Fibroblast of skin of right quadriceps (primary cell): ENCODE measurements at places on chromosomes 1 and 21.

DNA sequence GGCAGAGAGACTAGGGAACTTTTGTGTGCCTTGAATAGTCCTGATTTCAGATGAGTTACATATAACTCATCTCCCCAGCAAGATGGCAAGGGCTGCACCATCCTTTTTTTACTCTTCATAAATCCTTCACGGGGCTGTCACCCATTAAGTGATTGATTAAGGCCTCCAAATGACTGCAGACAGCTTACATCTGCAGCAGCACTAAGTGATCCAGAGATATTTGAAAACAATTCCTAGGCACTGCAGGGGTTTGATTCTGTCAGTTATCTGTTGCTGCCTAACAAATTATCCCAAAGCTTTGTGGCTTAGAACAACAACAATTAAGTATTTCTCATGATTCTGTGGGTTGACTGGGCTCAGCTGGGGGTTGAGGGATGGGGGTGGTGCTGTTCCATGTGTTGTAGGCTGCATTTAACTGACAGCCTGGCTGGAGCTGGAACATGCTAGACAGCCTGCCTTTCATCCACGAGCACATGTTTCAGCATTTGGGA lies 19.3 kb downstream of the TEX38 start:
- DNase-seq, result peak; percentile 57

GRCh38 chr1:226512076-226512728 lies 36.4 kb upstream of the STUM start:
- DNase-seq, result no peak

- no peak for DNase-seq
These were observed 202.4 kb upstream of the UBE2U start for GRCh38 chr1:64001038-64001437.

DNA sequence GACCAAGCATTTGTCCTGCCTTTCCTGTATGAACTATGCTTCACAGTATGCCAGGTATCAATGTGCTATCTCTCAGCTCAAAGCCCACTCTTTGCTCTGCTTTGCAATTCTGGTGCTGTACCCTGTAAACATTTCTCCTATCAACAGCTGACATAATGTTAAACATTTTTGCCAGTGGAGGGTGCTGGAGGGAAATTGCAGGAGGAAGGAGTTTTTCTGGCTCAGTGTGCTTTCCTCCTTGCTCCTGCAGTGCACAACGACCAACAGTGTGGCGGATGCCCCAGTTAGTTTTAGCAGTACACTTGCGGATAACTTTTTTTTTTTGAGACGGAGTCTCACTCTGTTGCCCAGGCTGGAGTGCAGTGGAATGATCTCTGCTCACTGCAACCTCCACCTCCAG lies 67.1 kb upstream of the PTGFRN start:
- no peak for DNase-seq

GRCh38 chr1:235873571-235873970 lies 6.9 kb upstream of the LYST start:
- DNase-seq, result no peak

GRCh38 chr1:196059210-196059609 lies 549.0 kb downstream of the KCNT2 start:
- no peak for DNase-seq

DNA sequence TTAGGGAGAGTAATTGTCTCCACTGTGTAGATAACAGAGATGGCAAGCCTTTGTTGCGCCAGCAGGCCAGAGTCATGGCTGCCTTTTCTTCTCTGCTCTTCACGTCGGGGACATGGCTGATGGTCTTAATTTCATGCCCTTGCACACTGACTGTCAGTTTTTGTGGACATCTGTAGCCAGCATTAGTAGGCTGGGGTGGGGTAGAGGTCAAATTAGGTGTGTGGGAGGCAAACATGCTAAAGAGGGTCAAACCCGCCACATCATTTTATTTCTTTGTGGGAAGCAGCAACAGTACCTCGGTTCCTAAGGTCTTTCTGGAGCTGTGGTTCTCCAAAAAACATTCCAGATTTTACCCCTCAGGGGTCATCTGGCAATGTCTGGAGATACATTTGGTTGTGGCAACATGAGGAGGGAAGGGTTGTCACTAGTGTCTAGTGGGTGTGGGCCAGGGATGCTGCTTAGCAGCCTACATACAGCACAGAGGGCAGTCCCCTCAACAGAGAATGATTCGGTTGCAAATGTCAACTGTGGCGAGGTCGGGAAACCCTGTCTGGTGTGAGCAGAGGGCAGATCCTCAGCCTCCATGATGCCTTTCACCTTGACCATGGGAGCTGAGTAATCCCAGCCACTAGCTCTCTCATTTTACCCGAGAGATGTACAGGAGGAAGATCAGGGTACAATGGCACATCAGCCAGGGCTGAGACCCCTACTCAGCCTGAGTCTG lies 14.7 kb downstream of the RUNX1 start:
- DNase-seq, result no peak

DNA sequence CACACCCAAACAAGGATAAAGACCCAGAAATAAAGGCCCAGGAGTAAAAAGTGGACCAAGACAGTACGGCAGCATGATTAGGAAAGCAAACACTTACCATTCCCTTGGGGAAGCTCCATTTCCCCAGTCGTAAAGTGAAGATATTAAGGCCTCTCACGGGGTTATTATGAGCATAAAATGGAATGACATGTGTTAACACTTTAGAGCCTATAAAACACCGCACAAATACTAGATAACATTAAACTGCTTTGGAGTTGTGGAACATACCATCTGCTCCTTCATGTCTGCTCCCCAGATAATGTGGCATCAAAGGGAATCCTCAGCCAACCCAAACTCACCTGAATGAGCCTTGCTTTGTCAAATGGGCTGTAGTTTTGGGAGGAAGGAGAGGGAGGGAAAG lies 8.9 kb upstream of the ITLN2 start:
- no peak for DNase-seq

DNA sequence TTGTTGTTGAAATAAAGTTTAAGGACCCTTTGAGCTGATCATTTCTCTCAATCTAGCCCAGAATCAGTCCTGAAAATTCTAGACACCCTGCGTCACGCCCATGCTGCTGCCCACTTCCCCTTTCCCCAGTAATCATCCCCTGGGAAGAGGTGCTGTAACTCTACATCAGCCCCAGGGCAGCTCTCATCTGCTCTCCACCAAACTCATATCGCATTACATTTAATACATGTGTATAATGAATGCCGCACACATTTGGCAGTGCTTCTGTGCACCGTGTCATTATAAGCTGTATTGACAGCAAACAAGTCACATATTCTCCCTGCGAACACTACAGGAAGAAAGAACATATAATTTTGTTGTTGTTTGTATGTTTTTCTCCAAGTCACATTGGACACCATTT lies 539.7 kb upstream of the DAB1 start:
- no peak for DNase-seq

DNA sequence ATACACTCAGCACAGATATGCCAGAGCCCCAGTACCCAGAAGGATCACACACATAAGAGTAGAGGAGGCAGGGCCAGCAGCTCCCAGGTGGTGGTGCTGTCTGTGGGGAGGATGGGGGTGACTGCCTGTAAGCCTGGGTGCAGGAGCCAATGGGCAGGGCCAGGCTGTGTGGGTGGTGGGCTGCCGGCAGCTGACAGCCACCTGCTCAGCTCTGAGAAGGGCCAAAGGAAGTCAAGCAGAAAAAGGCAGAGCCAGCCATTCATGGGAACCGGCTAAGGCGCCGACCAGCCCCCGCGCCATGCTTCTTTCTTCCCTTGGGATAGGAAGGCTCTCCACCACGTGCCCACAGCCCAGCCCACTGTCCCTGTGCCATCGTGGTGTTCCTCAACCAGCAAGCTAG lies 14.1 kb downstream of the PIK3C2B start:
- DNase-seq, result no peak

DNA sequence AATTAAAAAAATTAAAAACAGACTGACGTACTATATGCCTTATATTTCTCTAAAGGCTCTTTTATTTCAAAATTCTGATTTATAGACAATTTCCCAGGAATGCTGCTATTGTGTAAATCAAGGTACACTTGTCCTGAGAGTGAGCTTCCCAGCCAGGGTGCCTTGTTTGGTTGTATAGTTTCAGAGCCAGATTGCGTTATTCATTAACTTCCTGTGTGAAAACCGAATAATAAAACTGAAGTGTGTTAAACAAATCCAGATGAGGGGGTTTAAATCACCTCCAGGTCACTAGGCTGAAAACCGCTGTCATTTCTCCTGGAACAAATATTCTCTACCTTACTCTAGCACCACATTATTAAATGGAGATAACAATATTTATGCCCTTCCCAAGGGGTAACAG lies 68.7 kb downstream of the LMX1A start:
- no peak for DNase-seq

- no peak for DNase-seq
These were observed 6.5 kb downstream of the ZP4 start for GRCh38 chr1:237884237-237884636.

- no peak for DNase-seq
These were observed 1.8 kb downstream of the TAS1R3 start for GRCh38 chr1:1332774-1333480.

- DNase-seq, result no peak
These were observed 189.7 kb downstream of the TOMM20 start for GRCh38 chr1:234938924-234939323.

- DNase-seq, result no peak
These were observed 510.9 kb upstream of the DAB1 start for GRCh38 chr1:57934745-57935144.

DNA sequence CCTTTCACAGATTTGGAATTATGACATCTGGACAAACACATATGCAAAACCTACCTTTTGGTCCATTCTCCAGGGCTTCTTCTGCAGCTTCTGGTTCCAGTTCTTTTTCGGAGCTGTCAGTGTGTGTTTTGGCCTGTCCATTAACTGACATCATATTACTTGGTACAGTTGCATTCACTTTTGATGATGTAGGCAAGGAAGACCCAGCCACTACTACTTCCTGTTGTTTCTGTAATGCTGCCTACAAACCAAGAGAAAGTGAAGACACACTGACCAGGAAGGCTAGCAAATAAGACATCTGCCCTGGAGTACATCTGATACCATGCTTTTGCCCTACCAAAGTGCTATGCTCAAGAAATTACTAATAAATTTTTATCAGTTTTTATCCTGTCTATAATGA lies 31.9 kb downstream of the ACBD3 start:
- no peak for DNase-seq

GRCh38 chr21:37419228-37419906 lies 52.8 kb downstream of the DYRK1A start:
- DNase-seq, result no peak

GRCh38 chr1:91635763-91636162 lies 135.1 kb downstream of the CDC7 start:
- DNase-seq, result peak; percentile 61

DNA sequence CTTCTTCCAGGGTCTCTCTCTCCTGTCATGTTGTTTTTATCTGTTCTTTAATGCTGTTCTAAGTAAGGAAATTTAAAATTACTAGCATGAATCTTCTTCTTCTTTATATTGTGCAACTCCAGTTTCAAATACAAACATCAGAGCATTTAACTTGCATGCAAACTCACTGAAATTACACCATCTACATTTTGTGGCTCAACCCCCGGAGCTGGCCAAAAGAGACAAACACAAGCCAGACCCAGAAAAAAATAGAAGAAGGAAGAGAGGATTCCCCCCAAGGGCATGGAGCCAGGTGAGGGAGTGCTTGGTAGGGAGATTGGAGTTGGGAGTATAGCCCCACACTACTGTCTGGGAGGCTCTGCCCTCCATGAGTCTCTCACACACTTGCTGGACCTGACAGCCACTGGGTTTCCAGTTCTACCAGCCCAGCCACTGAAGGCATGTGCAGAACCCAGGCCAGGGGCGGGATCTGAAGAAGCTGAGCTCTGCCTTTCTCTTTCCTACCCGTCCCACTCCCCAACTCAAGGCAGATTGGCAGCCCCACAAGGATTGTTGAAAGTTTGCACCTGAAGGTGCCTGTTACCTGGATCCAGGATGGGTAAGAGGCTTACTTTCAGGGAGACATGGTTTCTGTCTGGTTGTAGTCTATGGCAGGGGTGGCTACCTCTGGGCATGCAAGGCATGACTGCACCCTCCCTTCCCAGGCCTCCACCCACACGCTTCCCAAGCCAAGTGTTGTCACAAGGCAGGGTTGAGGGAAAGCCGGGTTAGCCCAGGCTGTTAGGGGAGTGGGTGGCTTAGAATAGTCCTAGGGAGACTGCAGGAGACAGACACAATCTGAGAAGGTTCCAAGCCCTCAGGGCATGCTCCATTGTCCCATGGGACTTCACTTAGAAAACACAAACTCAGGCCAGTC lies 297.2 kb downstream of the TGFB2 start:
- peak; percentile 55 for DNase-seq

DNA sequence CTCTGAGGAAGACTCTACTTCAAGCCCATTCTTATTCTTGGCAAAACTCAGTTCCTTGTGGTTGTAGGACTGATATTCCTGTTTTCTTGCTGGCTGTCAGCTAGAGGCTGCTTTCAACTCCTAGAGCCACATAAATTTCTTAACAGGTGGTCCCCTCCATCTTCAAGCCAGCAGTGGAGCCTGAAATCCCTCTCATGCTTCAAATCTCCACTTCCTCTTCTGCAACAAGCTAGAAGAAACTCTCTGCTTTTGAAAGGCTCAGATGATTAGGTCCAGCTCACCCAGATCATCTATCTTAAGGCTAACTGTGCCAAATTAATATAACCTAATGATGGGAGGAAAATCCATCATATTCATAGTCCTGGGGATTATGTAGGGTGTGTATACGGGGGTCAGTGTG lies 43.2 kb upstream of the CD34 start:
- DNase-seq, result no peak

DNA sequence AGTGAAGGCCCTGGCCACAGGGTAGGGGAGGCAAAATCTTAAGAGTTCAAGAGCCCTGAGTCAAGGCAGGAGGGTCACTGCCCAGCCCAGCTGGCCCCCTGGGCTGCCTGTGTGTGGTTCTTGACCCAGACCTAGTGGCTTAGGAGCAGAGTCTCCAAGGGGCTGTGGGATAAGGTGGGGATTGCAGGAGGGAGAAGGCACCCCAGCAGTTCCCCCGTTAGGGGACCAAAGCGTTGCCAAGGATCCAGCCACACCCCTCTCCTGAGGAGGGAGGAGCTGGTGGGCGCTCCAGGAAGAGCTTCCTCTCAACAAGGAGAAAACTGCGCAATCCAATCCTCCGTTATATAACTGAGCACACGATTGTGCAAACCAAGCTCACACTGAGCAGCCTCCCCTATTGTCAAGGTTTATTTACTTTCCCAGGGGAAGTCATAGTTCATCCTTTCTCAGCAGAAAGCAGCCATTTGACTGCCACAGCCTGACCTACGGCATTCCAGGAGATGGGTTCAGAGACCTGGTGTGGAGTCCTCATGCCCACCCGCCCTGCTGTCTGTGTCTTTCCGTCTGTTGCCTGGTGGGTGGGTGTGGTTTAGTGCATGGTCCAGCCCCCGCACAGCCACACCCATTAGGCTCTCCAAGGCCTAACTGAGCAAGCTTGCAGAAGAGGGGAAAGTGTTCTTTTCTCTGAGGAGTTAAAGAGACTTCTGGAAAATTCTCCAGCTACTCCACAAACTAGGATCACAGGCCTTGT lies 3.5 kb downstream of the EPHX1 start:
- peak; percentile 40 for DNase-seq
